WTC11 (cell line): ENCODE measurements at places on chromosomes 5 and 9. TPM values are rescaled to one million over a fixed set of nuclear protein-coding genes. Genes with fewer than 3 reads are reported as not detected.

SLC9A3 gene
- 1.2 to 1.7 TPM (median 1.6 TPM) in 3 replicates for total RNA-seq

GRCh38 chr5:153601377-153601776 is 110.9 kb downstream of the GRIA1 start:
- H3K27me3 ChIP-seq = no peaks in the 10 kb centered on the region
- H3K27ac ChIP-seq = no peak overlapping the region
- H3K4me1 ChIP-seq = peaks cover 4% of the 10 kb centered on the region
- no peaks in the 10 kb centered on the region for H3K36me3 ChIP-seq

- no peak overlapping the region for H3K4me3 ChIP-seq
- peak overlapping the region; percentile 15 for H3K27ac ChIP-seq
- H3K27me3 ChIP-seq = no peaks in the 10 kb centered on the region
- no peak for DNase-seq
- peaks cover 39% of the 10 kb centered on the region for H3K4me1 ChIP-seq
Observed at GRCh38 chr5:123558762-123559433, 46.9 kb downstream of the CSNK1G3 start.

DNA sequence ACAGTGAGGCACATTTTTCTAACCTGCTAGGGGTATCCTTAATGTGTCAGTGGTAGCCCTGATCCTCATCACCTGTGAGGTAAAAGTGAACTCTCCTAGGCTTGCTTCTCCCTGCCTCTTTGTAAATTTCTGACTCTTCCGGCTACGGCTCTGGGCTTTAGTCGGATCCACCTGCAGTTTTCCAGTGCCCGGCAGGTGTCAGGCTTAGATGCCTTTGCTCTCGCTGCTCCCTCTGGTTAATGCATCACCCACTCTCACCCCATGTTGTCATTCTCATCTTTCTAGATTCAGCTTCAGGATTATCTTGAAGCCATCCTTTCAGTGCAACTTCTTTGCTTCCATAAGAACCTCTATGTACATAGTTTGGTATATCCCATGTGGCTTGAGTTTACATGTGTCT is 3.6 kb downstream of the CEP78 start:
- peaks cover 28% of the 10 kb centered on the region for H3K36me3 ChIP-seq
- peaks cover 17% of the 10 kb centered on the region for H3K4me1 ChIP-seq
- DNase-seq = peak; percentile 23
- H3K27me3 ChIP-seq = no peaks in the 10 kb centered on the region

- no peak overlapping the region for H3K27ac ChIP-seq
- no peak overlapping the region for H3K4me3 ChIP-seq
- H3K36me3 ChIP-seq = no peaks in the 10 kb centered on the region
- H3K4me1 ChIP-seq = no peaks in the 10 kb centered on the region
- no peak for DNase-seq
- H3K27me3 ChIP-seq = no peaks in the 10 kb centered on the region
Observed at GRCh38 chr5:14937254-14937653, 65.7 kb upstream of the ANKH start.

- peaks cover 13% of the 10 kb centered on the region for H3K36me3 ChIP-seq
- H3K27me3 ChIP-seq = peaks cover 4% of the 10 kb centered on the region
- 0 out of 2 replicates have a peak overlapping the region, but pooled peaks have one; percentile 11 for H3K4me3 ChIP-seq
Observed at GRCh38 chr5:51156838-51157237, 226.4 kb upstream of the ISL1 start.

GRCh38 chr5:131899686-131900085 is 45.8 kb downstream of the MEIKIN start:
- H3K36me3 ChIP-seq = peaks cover 16% of the 10 kb centered on the region
- no peak overlapping the region for H3K27ac ChIP-seq
- no peak for DNase-seq
- H3K4me3 ChIP-seq = no peak overlapping the region
- peaks cover 5% of the 10 kb centered on the region; the same call in 1 of the 2 replicates for H3K27me3 ChIP-seq
